ENCODE measurements at places on chromosomes 16 and 17.

DNA sequence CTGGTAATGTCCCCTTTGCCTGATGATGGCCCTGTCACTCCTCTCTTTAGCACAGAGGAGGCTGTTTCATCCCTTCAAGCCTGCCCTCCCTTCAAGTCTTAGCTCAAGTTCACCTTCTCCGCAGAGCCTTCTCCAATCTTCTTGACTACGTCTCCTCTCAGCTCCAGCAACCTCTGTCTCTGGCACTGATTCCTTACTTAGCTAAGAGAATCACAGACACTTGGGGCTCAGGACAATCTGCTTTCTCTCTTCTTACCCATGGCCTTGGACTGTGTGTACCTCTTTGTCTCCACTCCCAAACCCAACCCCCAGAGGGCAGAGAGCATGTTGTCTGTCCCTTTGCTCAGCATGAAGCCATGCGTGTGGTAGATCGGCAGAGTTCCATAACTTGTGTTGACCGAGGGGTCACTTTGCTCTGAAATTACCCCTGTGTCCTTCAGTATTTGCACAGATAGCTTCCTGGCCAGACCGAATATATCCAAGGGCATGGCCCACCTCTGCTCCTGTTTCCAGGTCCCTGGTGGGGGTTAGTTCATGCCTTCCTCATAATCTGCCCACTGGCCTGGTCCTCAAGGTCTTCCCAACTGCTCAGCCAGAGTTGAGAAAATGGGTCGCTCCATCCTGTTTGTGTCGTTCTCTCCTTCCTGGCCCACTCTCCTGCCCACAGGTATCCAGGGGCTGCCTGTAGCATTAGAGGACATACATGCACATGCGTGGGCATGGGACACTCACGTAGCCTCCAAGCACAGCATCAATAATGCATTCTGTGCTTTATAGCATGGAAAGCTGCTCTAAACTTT lies 41.6 kb downstream of the MAPT start:
- DNase-seq, result no peak

- DNase-seq, result no peak
These were observed 14.4 kb upstream of the LGALS3BP start for GRCh38 chr17:78993981-78994671.

DNA sequence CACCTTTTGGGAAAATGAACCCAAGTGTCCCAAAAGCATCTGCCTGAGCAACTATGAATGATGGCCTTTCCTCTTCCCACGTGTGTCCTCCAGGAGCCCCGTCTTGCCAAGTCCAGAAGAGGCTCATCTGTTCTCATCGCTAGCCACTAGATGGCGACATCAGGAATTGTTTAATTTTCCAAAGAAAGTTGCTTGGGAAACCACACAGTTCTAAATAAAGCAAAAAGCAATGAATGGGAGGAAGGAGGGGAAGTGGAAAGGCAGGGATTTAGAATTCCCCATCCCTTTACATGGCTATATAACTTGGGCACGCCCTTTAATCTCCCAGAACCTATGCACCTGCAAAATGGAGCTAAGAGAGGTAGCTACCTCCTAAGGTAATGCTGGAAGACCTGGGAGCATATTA lies 9.0 kb upstream of the CDH5 start:
- DNase-seq, result peak; percentile 80

DNA sequence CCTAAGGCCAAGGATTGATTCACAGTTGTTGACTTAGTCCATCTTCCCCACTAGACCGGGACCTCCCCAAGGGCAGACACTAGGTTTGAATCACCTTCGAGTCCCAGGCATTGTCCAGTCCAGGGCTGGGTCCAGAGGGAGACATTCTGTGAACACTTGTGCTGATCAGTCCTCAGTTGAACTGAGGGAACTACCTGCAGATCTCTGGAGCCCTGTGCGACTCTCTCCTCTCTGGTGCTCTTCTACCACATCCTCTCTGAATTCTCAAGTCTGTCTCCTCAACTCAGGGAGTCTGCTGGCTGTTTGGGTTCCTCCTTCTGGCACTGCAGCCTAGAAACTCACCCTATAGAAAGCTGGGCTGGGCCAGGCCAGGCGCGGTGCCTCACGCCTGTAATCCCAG lies 10.8 kb downstream of the ZNF232 start:
- DNase-seq, result no peak

GRCh38 chr16:85151603-85152413 lies 39.5 kb upstream of the CIBAR2 start:
- DNase-seq, result peak; percentile 67

DNA sequence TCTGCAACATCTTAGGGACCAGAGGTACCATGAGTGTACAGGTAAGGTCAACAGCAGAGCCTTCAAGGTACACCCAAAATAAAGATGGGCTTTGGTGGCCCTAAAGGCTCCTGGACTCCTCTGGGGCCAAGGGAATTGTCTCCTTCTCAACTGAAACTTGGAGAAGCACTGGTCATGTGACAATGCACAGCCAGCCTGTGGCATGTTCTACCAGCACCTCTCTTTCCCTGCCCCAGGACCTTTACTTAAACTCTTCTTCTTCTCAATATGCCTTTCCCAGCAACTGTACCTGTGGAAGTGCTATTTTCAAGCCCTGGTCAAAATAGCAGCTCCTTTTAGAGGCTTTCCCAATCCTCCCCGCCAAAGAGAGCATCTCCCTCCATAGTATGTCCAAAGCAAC lies 28.4 kb downstream of the PIPOX start:
- no peak for DNase-seq

Data from fibroblast of upper back skin (primary cell).